ENCODE measurements at places on chromosomes 16 and 17.

DNA sequence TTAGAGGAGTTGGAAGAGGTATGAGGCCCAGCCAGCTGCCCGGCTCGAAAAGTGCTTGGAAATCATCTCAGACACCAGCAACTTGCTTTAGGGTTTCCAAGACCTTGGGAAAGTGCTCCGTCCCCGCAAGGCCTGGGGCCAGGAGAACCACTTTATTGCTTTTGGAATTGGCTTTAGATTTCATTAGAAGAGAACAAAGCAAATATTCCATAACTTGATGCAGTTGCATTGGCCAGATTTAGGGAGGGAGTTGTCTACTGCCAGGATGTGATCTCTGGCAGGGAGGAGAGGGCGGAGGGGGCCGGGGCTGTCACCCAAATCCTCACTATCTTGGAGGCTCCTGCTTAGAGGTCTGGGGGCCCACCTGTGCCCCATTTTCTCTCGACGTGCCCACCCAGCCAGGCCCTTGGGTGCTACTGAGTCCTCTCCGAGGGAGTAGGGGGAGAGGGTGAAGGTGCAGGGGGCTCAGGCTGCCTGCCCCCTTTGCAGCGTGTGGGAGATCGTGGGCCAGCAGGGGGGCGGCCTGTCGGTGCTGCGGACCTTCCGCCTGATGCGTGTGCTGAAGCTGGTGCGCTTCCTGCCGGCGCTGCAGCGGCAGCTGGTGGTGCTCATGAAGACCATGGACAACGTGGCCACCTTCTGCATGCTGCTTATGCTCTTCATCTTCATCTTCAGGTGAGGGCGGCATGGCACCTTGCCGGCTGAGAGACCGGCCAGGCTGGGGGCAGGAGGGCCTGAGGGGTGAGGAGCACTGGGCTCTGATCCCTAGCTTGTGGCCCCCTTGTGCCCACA lies 30.6 kb downstream of the CACNA1G start:
- peak; percentile 54 for DNase-seq

GRCh38 chr17:4966844-4967538 lies 626 bp downstream of the SPAG7 start:
- DNase-seq: peak; percentile 100

DNA sequence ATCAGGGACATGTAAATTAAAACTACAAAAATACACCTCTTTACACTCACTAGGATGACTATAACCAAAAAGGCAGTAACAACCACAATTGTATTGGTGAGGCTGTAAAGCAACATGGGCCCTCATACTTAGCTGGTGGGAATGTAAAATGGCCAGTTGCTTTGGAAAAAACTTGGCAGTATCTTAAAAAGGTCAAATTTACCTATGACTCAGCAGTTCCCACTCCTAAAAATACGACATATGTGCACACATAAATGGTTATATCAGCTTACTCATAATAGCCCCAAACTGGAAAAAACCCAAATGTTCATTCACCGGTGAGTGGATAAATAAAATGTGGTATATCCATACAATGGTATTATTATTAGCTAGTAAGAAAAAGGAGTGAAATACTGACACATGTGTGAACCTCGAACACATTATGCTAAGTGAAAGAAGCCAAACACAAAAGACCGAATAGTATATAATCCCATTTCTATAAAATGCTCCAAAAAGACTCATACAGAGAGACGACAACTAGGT lies 391.4 kb downstream of the NPIPA8 start:
- no peak for DNase-seq

DNA sequence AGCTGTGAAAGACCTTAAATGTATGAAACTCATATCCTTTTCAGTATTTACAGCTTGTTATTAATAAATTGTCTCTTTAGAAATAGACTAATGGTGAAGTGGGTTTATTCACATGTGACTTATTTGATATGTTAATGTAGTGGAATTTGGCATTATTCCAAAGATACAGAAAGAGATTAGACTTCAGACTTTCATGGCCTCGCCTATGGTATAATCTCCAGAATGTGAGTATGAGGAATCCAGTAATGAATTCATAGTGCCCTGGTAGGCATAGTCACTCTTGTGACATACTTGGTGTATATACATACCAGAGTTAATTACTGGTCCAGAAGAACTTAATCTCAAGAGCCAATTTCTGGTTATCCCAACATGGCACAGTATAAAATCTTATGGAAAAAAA lies 72.7 kb downstream of the OMG start:
- DNase-seq: no peak

DNA sequence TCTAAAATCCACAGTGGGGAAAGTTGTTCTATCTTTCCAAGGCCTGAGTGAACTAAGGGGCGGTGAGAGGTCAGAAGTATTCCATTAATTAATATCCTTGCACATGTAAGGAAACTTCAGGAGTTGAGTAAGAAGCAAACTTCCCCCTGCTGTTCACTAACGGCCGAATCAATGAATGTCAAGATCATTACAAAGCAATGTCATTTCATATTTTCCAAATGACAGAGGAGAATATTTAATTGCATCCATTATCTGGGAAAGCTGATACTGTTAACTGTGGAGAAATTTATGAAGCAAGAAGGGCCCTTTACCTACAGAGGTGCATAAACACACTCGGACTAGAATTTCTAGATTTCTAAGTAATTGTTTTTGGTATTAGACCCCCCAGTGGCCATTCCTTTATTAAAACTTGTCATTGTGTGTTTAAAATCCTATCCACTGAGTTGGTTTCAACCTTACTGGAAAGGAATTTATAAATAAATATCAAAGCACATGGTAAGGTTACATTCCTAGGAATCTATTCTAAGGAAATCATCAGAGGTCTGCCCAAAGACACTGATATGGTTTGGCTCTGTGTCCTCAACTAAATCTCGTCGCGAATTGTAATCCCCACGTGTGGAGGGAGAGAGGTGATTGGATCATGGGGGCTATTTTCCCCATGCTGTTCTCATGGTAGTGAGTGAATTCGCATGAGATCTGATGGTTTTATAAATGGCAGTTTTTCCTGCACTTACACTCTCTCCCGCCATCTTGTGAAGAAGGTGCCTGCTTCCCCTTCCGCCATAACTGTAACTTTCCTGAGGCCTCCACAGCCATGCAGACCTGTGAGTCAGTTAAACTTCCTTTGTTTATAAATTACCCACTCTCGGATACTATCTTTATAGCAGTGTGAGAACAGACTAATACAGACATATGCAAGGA lies 20.4 kb upstream of the SMURF2 start:
- DNase-seq: no peak

DNA sequence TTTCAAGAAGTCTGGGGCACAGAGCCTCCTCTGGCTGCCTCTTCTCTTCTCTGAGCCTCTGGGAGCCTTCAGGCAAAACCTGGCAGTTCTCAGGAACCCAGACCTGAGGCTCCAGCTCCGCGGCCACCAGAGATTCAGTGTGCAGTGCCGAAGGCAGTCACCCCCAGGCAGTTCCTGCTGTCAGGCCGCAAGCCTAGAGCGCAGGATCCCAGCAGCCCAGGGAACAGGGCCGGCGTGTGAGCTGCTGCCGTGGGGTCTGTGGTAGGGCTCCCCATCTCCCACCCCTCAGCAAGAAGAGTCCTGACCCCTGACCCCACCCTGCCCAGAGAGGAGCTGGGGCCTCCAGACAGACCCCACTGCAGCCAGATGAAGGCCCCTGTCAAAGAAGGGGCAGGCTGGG lies 78.2 kb downstream of the AMFR start:
- DNase-seq: no peak

GRCh38 chr17:32261936-32262510 lies 3.6 kb upstream of the RHBDL3 start:
- DNase-seq: no peak

DNA sequence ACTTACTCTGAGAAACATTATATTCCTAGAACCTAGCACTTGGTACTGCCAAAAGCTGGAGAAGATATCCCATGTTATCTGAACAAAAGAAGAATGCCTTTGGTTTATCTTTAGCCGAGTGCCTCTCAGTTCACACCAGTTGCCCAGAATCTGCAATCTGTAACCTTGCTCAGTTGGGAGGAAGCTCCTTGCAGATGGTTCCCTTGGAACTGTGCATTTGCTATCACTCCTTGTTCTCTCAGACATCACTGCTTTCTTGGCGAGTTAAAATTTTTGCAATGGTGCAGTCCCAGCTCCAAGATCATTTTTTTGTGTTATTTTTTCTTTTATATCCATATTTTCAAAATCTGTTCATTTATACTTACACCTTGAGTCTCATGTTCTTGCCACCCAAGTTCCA lies 446.5 kb downstream of the KCNJ2 start:
- no peak for DNase-seq

- DNase-seq: no peak
These were observed 778.1 kb upstream of the SOX9 start for GRCh38 chr17:71342737-71343136.

DNA sequence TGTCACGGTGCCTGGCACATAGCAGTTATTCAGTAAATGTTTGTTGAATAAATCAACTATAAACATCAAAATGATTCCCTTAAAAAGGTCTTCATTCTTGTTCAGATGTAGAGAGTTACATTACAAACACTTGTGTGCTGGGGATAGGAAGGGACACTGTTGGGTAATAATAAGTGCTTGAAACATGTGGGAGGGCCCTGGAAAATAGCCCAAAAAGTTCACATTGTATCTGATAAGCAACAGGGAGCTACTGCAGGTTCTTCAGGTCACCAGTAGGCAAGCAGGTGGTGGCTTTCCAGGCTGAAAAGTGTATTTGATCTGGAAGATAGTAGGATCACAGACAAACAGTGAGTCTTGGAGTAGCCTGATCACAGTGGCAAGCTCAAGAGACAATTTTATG lies 19.0 kb upstream of the ZNF652 start:
- DNase-seq: no peak

- no peak for DNase-seq
These were observed 845 bp upstream of the ALDOA start for GRCh38 chr16:30064729-30065101.

- DNase-seq: no peak
These were observed 1141.1 kb downstream of the CDH11 start for GRCh38 chr16:63980763-63981162.

DNA sequence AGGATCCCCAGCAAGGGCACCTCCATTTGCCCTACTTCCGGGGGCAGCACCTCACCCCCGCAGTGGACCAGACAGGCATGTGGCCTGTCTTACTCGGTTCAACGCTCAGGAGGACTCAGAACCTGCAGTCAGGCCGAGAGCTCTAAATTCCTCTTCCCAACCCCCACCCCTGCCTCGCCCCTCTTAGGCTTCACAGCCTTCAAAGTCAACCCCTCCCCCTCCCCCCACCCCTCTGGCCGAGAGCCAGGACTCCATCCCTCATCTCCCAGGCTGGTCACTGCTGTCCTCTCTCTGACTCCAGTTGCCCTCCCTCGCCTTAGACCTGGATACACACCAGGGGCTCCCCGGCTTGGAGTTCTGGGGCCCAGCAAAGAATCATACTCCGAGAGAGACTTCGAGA lies 8.1 kb upstream of the HS3ST6 start:
- DNase-seq: no peak

GRCh38 chr16:65406933-65407332 lies 285.1 kb upstream of the CDH11 start:
- DNase-seq: no peak

DNA sequence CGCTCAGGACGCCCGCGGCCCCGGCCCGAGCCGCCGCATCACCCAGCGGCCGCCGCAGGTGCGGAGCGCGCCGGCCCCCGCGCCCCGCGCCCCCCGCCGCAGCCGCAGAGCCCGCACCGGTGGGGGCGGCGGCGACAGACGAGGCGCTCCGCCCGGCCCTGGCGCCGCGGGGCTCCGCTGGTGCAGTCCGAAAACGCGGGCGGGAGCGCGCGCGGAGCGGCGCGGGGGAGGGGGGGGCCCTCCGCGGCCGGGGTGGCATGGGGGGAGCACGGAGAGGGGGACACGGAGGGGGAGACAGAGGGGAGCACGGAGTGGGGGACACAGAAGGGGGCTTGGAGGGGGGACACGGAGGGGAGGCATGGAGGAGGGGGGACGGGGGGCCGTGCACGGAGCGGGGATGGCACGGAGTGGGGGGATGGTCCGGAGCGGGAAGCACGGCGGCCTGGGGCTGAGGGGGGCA lies at the start of gene AATK:
Gene AATK, minus strand, starts transcription at position 189 of the 460 bp plus-strand sequence. CDS start 229 bp downstream, outside the sequence.
- DNase-seq: no peak

- no peak for DNase-seq
These were observed 5.6 kb downstream of the TP53I13 start for GRCh38 chr17:29573871-29574731.

GRCh38 chr17:72931163-72931562 lies 161.3 kb downstream of the SLC39A11 start:
- DNase-seq: no peak

DNA sequence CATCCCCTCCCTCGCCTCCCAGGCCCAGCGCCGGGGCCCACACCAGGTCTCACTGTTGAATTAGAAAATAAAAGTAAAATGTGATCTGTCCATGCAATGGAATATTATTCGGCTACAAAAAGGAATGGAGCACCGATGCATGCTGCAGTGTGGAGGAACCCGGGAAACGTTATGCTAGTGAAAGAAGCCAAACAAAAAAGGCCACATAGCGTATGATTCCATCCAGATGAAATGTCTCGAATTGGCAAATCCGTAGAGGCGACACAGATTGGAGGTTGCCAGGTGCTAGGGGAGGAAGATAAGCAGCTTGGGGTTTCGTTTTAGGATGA lies 972 bp upstream of the ADCY9 start:
- DNase-seq: no peak

- DNase-seq: peak; percentile 45
These were observed 616 bp downstream of the SRSF2 start for GRCh38 chr17:76736349-76737081.
